ENCODE measurements at places on chromosomes 7 and 10.
A peak's percentile ranks its signal among the peaks of the same experiment; 100 is the strongest.

DNA sequence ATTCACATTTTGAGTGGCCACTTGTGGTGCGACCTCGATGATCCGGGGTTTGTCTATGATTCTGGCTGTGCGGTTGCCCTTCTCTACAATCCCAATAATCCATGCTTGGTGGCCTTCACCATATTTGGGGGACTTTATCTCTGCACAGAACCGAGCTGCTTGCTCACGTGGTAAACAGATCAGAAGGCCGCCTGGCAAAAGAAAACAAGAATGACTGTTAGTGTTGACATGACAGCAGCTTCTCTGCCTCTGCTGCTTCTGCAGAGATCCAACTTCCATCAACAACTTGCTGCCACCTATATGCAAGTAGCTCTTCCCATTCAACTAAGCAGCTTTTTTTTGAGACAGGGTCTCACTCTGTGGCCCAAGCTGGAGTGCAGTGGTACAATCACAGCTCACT lies 19.3 kb upstream of the PHYH start:
- DNase-seq: no peak

GRCh38 chr7:18901351-18901750 lies 216.1 kb downstream of the TWIST1 start:
- DNase-seq: no peak

DNA sequence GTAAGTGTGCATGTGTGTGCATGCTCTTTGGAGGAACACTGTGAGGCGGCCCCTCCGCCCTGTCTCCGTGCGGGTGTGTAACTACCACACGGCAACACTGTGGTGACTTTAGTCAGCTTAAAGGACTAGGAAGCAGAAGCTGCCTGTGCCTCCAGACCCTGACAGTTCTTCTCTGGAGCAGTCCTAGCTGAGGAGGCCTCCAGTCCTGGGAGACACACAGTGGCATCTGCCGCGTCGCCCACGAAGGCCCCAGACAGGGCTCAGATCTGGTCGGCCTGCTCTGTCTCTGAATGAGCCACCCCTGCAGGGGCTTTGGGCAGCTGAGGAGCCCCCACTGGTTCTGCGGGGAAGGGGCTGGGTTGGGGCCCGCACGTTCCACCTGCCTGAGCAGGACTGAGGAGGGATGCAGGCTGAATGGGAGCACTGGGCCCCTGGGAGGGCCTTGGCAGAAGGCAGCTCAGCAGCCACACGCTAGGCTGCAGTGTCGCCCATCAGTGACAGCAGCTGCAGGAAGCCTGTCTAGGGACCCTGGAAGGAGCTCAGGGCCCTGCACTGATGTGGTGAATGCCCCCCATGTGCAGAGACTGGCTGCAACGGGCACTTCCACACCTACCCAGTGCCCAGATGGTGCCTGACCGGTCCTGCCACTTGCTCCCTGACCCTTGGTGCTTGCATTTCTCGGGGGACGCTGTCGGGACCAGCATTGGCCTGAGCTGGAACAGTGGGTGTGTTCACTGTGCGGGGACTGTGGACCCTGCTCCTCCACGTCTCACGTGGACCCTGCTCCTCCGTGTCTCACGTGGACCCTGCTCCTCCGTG lies 27.3 kb upstream of the KNDC1 start:
- DNase-seq: peak; percentile 62

- no peak for DNase-seq
These were observed 320.9 kb upstream of the AUTS2 start for GRCh38 chr7:69277366-69277765.

DNA sequence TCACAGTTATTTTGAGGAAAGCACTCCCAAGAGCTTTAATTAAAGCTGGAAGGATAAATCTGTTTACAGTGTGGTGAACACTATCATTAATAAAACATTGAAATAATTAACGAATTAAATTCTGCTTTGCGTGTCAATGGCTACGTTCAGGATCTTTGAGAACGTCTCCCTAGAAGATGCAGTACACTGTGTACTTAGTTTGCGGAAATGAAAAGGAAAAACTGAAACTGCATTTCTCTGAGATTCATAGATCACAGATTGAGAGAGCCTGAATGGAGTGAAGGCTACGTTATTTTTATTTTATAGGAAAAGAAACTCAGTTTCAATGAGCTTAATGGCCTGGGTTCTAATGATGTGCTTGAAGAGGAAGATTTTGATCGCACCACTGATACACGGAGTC lies 85.3 kb downstream of the NRP1 start:
- DNase-seq: no peak

DNA sequence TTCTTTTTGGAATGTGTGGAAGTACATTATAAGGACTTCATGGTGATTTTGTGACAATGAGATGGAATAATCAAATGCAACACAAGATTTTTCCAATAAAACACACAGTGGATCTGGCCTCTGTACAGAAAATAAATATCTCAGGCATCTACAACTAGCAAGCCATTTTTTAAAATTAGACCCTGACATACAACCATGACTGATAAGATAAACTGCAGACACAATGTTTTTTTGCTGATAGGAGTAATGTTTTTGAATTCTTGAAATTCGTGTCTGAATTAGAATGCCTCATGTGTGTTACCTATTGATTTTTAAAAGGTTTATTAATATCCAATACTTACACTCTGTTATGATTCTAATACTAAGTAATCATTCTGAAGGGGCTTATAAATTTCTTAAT lies 328.1 kb downstream of the HGF start:
- DNase-seq: no peak

- DNase-seq: no peak
These were observed 56.4 kb downstream of the PRR15 start for GRCh38 chr7:29619848-29620555.

GRCh38 chr10:21202776-21203462 lies 305.8 kb upstream of the NEBL start:
- no peak for DNase-seq

GRCh38 chr10:74249865-74250264 lies 98.8 kb downstream of the ADK start:
- DNase-seq: no peak

GRCh38 chr7:135385209-135385608 lies 124.7 kb downstream of the CNOT4 start:
- DNase-seq: no peak

- no peak for DNase-seq
These were observed 245.1 kb downstream of the CHCHD3 start for GRCh38 chr7:132836746-132837145.

- DNase-seq: no peak
These were observed 565.5 kb upstream of the IGFBP3 start for GRCh38 chr7:46486256-46487206.

- DNase-seq: no peak
These were observed 203.0 kb upstream of the MEOX2 start for GRCh38 chr7:15889507-15889906.

DNA sequence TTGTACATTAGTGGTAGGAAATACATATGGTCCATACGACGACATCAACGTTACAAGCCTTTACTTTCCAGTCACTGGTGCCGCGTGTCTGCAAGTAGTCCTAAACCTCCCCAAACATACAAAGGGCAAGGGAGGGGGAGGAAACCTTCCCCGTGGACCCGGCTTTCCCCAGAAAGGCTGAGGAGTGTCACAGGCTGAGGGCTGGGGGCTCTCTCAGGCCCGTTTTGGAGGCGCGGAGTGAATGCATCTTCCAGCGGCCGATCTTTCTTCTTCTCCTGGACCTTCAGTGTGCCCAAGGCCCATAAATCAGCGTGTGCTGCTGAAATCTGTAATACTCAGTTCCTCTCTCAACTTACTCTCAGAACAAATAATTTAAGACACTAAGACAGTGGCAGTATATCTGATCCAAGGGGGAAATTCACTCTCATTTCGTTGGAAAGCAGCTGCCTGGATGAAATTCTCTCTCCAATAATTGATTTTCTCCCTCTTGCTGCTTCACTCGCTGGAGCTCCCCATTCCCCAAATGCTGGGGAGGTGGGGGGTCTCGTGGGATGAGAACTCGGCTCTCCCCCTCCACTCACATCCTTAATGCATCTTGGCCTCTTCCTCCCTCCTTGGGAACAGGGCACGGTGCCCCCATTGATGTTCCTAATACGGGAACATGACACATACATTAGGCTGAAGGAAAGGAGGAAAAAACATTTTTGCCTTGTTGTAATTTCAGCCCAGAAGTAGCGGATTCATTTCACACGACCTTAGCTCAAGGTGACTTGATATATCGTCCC lies 126.1 kb downstream of the ADARB2 start:
- peak; percentile 29 for DNase-seq

DNA sequence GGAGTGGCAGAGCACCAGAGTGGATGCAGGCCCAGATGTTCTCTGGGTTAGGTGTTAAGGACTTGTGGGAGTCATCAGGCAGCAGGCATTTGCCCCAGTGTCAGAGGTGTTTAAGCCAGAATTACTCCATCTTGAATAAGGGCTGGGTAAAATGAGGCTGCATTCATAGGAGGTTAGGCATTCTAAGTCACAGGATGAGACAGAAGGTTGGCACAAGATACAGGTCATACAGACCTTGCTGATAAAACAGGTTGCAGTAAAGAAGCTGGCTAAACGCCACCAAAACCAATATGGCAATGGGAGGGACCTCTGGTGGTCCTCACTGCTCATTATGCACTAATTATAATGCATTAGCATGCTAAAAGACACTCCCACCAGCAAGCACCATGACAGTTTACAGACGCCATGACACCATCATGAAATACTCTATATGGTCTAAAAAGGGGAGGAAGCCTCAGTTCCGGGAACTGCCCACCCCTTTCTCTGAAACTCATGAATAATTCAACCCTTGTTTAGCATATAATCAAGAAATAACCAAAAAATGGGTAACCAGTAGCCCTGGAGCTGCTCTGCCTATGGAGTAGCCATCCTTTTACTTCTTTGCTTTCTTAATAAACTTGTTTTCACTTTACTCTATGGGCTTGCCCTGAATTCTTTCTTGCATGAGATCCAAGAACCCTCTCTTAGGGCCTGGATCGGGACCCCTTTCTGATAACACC lies 882 bp upstream of the LRRC61 start:
- no peak for DNase-seq

DNA sequence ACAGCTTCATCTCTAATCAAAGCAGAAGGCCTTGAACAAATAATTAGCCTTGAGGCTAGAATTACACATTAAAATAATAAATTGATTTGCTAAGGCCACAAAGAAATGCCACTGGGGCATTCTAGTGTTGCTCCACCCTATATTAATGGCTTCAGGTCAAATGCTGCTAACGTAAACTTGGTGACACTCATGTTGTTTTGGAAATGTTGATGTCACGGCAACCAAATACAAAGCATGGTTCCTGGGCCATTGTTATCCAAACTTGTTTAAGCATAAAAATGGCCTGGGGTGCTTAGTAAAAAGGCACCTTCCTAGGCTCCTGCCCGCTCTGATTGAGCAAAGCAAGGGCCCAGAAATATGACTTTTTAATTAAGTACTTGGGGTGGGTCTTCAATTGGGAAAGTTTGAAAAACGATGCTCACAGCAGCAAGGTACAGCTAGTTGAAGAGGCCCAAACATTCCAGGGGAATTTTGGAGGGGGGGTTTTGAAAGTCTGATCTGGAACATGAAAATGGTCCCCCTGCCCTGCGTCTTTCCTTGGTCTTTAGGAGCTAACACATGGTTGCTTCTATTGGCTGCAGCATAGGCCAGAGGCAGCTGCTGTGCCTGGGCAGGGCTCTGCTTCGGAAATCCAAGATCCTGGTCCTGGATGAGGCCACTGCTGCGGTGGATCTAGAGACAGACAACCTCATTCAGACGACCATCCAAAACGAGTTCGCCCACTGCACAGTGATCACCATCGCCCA lies 67.8 kb downstream of the ABCC2 start:
- DNase-seq: no peak

GRCh38 chr7:31028006-31028405 lies 24.1 kb upstream of the ADCYAP1R1 start:
- peak; percentile 65 for DNase-seq

GRCh38 chr10:36534471-36535002 lies 590.9 kb upstream of the ANKRD30A start:
- DNase-seq: peak; percentile 89

GRCh38 chr7:138902161-138902560 lies 79.0 kb downstream of the KIAA1549 start:
- DNase-seq: no peak

DNA sequence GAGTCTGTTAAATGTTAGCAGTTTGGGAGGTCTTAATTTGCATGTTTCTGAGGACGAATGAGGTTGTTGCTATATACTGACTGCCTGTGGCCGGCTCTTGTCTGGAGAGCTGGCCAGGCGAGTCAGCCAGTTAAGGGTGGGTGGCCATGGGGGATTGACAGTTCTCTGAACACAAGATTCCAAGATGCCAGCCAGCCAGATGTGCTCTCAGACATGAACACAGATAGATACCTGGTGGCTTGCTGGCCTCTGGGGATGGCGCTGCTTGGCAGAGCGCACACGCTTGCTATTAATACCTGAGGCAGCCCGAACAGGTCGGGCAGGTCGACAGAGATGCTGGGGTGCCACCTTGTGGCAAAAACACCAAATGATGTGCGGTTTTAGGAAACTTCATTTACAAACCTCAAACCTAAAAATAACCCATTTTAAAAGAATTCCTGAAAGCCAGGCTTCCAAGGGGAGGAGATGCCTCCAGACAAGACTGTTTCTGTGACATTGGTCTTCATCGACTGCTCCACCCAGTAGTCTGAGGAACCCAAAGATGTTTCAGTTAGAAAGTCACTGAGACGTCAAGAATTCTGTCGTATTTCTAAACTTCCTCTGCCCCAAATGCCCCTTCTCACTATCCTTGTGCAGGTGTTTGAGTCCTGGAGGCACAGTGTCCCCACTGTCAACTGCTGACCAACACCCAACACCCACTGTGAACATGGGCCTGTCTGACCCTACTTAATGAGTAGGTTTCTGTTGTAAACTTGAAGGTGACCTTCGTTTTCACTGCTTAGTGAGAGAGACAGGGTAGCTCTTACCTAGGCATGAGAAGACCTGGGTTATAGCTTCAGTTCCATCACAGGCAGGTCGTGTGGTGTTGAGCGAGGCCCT lies 123.4 kb downstream of the NT5C2 start:
- DNase-seq: peak; percentile 88

All from spleen (tissue), 13 donors.